ENCODE measurements at places on chromosomes 7 and 10. TPM values are rescaled to one million over a fixed set of nuclear protein-coding genes. Genes with fewer than 3 reads are reported as not detected.

Gene GLI3
- 12.7 TPM for total RNA-seq

Gene GNAT3
- total RNA-seq: not detected

Gene TDRD1
- not detected for total RNA-seq

Gene SPAM1
- not detected for total RNA-seq

Gene CPED1
- total RNA-seq: 14.0 TPM

Gene ARHGEF5
- total RNA-seq: 56.7 TPM

Gene ZCWPW1
- 3.6 TPM for total RNA-seq

Gene EGR2
- 4.3 TPM for total RNA-seq

Gene TSPAN13
- total RNA-seq: 31.1 TPM

Gene INPP5A
- total RNA-seq: 30.4 TPM

Gene SDK1
- total RNA-seq: 2.4 TPM

Gene GJD4
- not detected for total RNA-seq

Gene GALNT11
- total RNA-seq: 70.3 TPM

Gene HKDC1
- 21.1 TPM for total RNA-seq

Gene SLC39A12
- total RNA-seq: not detected

Gene DOCK1
- total RNA-seq: 217 TPM

Gene PILRB
- 86.5 TPM for total RNA-seq

Gene EVX1
- not detected for total RNA-seq

Gene EPHB6
- 28.7 TPM for total RNA-seq

Gene HOXA7
- 0.34 TPM for total RNA-seq

Gene TMEM273
- total RNA-seq: 13.9 TPM

Gene GPAM
- total RNA-seq: 32.9 TPM
